ENCODE measurements at places on chromosomes 11 and 22.

GRCh38 chr11:77821349-77821851, 456 bp downstream of the AAMDC start:
- DNase-seq = peak; percentile 16

- DNase-seq = no peak
Measured at GRCh38 chr22:24532075-24532474, 22.9 kb downstream of the GUCD1 start.

DNA sequence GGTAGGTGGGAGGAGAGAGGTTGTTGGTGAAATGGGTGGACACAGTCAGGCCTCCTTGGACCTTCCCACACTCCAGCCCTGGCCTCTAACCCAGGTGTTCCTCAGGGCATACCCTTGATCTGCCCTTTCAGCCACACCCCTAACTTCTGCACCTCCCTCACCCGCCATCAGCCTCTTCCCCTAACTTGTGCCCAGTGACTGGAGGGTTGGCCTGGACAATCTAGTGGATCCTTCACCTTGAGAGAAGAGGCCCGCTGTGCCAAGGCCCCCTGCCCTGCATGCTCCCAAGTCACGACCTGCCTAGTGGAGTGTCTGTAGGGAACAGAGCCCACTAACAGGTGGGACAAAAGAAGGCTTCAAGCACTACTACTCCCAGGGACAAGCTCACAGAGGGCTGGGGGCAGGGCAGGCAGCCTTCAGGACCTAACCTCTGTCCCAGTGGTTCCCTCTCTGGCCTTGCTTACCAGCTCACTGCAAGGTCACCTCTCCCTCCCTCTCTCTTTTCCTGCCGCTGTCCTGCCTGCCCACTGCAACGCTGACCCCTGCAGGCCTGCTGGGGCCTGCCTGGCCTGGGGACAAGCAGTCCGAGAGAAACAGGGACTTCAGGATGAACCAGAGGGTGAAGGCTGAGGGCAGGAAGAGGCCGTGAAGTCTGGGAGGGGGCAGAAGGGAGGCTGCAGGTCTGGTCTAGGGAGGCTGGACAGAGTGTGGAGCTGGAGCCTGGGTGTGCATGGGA, 3.3 kb downstream of the SYT7 start:
- DNase-seq = peak; percentile 66

- no peak for DNase-seq
Measured at GRCh38 chr22:29266564-29267461, 968 bp downstream of the RHBDD3 start.

DNA sequence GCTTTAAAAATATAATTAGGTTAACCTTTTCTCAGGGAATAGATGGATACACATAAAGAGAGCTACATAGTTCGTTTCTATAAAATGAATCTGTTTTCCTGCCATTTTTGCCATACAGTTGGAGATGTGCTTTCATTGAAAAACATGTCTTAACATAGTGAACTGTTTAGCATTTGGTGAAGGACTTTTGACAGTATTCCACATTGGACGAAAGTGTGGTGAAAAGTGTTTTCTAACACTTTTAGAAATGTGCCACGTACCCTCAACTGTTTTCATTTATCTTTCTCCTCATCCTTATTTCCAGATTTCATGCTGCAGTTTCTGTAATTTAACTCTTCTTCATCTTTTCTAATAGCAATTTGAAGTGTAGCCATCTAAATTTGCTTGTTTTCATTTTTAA, 249.1 kb upstream of the MTNR1B start:
- DNase-seq = no peak

DNA sequence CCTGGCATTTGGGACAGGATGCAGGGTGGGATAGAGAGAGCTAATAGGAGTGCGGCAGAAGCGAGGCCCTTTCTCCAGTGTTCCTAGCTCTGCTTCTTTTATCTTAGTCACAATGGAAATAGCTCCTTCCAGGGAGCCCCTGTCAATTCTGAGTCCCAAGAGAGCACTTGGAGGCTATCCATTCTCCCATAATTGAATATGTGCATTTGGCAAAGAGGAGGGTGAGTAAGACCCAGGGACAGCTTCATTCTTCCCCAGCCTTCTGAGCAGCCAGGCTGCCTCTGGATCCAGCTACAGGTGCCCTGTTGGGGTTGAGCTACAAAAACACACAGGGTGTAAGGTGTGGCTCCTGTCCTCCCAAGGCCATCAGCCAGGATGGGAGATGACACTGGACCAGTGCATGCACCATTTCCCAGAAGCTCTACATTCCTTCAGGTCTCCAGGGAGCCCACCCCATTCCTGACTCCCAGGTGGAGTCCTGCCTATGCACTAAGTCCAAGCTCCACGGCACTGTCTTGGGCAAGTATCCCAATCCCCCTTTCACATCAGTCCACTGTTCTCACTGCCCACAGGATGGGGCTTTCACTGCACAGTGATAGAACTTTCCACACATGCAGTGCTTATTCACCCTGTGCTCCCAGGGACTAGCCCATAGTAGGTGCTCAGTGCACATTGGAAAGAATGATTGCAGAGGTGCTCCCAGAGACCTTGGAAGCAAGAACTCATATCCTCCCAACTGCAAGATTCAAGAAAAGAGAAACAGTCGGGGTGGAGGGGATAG, 6.2 kb downstream of the MS4A10 start:
- no peak for DNase-seq

DNA sequence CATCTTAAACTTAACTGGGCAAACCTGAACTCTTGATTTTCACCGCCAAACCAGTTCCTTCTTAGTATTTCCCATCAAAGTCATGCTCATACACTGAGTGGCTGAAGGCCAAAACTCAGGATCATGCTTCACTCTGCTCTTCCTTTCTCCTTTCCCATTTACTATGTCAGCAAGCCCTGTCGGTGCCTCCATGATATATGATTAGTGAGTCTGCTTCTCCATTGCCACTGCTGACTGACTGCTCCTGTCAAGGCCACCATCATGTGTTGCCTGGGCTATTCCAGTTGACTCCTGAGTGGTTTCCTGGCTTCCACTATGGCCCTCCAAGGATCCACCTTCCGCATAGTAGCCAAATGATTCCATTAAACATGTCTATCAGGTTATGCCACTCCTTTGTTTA, 42.8 kb upstream of the AMPD3 start:
- no peak for DNase-seq

DNA sequence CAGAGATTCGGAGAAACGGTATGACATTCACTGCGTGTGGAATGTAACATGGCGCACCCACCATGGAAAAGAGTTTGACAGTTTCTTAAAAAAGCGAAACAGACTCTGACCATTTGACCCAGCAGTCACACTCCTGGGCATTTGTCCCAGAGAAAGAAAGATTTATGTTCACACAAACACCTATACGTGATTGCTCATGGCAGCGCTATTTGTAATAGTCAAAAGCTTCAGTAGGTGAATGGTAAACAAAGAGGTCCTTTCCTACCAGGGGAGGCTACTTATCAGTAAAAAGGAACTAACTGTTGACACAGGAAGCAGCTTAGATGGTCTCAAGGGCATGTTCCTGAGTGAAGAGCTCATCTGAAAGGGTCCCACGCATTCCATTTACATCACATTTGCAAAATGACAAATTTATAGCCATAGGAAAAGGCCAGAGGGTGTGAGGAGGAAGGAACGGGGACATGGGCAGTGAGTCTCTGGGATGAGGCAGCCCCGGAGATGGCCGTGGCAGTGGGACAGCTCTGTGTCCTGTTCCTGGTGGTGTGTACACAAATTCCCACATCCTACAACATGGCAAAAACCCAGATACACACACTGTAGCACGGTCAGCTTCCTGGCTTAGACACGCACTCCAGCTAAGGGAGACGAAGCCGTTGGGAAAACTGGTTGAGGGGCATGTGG, 14.6 kb upstream of the KRTAP5-6 start:
- DNase-seq = no peak

Measured in H54 (cell line).